ENCODE measurements at places on chromosomes 3 and 15.

DNA sequence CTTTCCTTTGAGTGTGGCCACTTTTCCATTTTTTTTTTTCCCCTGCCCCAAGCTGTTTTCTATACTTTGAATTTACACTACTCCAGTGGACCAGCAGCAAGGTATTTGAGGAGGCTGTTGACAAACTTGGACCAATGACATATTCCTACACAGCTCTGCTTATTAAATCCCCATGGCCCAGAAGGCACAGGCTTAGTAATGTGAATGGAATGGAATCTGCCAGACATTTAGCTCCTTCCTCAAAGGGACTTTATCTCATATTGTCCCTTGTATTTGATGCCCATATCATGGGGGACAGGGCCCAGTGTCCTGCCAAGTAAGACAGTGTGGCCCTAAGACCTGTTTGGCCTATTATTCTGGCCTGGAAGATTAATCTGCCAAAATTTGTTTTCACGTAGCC, 107.5 kb downstream of the CHCHD6 start:
- no peak for DNase-seq

GRCh38 chr3:68458581-68458980, 473.8 kb downstream of the TAFA4 start:
- DNase-seq: no peak

GRCh38 chr3:142857056-142857455, 31.8 kb downstream of the PCOLCE2 start:
- DNase-seq: peak; percentile 31

DNA sequence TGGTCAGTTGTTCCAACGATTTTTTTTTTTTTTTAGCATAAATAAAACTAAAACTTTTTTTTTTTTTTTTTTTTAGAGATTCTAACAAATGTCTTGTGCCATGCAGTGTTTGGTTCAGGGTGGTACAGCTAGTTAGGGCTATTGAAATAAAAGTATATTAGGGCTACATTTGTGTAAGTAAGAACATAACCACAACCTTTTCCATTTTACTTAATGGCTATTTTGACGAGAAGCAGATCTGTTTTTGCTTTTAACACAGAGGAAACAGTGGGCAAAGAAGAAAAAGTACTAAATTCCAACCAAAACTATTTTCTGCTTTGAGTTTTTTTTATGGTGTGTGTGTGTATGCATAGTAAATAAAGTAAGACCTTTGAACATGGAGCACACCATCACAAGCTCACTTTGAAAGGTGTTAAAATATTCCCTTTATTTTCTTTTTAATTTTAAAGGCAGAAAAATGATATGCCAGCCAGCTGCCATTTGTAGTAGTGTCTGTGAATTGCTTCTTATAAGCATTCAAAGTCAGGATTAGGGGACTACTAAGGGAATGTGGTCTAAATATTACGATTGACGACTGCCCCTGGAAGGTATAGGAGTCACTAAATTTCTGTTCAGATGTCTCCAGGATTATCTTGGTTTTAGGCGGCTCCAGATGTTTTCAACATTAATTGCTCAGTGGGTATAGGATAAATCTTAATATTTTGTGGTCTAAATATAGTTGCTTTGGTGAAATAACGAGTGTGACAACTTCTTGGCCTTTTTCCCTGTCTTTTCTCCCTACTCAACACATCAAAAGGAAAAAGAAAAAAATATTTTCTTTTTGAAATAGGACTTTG, 3.1 kb downstream of the RARB start:
- no peak for DNase-seq

DNA sequence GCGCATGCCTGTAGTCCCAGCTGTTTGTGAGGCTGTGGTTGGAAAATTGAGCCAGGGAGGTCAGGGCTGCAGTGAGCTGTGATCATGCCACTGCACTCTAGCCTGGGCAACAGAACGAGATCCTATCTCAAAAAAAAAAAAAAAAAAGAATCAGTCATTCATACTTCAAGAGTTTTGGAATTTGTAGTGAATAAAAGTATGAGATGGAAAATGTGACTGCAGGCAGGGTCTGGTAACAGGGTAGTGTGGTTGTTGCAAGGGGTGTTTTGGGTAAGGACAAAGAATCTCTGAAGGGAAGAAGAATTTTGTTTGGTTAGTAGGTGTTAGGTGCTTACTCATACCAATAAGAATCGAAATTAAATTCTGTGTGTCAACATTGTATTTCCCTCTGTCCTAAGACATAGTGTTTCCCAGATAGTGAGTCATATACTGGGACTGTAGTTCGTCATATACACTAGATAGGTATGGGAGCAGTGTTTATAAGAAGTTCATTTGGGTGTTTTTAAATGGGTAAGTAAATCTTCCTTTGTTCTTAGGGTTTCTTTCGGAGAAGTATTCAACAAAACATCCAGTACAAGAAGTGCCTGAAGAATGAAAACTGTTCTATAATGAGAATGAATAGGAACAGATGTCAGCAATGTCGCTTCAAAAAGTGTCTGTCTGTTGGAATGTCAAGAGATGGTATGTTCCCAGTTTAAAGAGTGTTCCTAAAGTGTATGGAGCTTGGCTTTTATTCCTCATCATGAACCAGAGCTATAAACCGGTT, 14.2 kb downstream of the NR1D2 start:
- peak; percentile 37 for DNase-seq

- DNase-seq: no peak
Measured at GRCh38 chr3:143809121-143809621, 39.1 kb downstream of the SLC9A9 start.

- no peak for DNase-seq
Measured at GRCh38 chr15:38504680-38505467, 50.9 kb downstream of the FAM98B start.

GRCh38 chr3:135050536-135050935, 255.5 kb downstream of the EPHB1 start:
- DNase-seq: no peak

GRCh38 chr3:172208586-172209332, 169.4 kb downstream of the FNDC3B start:
- DNase-seq: no peak

GRCh38 chr3:152909180-152909883, 74.4 kb downstream of the P2RY1 start:
- DNase-seq: peak; percentile 50

DNA sequence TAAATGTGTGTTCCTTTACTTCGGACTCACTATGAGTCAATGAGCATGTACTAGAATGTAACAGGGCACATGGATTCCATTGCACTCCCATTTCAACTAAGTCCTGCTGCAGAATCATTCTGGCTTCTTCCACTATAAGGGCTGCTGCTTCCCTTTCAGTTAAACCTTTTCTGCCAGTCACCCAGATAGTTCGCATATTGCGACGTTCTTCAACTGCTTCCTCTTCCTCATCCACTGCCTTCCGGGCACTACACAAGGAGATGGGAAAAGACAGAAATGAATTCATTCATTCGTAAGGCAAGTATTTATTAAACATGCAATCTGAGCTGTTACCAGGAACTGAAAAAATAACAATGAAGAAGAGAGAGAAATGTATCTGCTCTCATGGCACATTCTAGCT, 55.6 kb downstream of the POLQ start:
- DNase-seq: no peak

Data from NCI-H460 (cell line).